ENCODE measurements at places on chromosomes 12 and 14.

DNA sequence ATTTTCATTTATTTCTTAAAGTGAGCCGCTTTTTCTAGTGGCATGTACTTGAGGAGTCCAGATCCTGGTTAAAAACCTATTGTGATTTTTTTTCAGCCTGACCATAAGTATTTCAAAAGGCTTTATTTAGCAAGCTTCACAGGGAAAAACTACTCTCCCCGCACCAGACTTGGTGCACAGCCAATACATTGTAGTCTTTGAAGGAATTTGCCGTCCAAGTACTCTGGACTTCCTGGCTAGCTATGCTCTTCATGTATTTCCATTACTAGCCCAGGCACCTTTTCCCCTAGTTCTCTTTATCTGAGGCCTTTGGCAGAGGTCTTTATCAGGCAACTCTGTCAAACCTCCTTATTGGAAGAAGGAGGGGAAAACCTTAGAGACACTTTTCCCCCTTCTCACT, 234.7 kb downstream of the CCDC91 start:
- DNase-seq = no peak

DNA sequence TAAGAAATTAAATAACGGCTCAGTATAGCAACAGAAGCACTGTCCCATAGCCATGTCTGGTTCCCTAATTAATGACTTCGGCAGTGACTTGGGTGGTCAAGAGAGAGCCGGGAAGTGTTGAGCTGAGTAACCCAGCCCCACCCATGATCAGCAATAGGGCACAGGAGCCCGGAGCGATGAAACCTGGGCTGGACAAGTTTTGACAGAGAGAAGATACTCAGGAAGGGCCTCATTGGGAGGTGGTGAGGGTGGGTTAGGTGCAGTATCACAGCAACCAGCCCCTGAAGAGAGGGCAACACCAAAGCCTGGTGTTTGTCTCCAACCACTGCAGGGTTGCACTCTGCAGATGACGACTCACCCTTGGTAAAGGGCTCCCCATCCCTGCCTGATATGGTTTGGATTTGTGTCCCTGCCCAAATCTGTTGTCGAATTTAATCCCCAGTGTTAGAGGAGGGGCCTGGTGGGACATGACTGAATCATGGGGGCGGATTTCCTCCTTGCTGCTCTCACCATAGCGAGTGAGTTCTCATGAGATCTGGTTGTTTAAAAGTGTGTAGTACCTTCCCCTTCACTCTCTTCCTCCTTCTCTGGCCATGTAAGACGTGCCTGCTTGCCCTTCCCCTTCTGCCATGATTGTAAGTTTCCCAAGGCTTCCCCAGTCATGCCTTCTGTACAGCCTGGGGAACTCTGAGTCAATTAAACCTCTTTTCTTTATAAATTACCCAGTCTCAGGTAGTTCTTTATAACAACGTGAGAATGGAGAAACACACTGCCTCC, 124.9 kb upstream of the MED13L start:
- no peak for DNase-seq

- DNase-seq = no peak
Observed at GRCh38 chr12:69438539-69438938, 31.6 kb upstream of the FRS2 start.

GRCh38 chr14:29521526-29522137, 406.0 kb downstream of the PRKD1 start:
- DNase-seq = no peak

- DNase-seq = no peak
Observed at GRCh38 chr14:73295198-73295796, 58.0 kb downstream of the PAPLN start.

DNA sequence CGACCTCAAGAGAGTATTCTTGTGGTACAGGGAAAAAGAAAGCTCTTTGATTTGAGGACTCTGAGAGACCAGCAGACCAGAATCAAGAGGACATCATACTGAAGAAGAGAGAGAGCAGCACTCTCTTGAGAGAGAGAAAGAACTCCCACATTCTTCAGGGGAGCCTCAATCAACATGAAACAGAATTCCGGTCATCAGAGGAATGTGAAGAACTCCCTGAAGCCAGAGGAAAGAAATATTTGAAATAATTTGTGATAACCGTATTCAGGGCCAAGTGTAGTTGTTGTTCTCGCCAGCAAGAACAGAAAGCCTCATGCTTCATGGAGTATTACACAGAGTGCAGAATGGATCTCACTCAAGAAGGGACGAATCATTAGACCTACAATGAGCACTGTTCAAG, 363.8 kb upstream of the TMEM132C start:
- DNase-seq = no peak

DNA sequence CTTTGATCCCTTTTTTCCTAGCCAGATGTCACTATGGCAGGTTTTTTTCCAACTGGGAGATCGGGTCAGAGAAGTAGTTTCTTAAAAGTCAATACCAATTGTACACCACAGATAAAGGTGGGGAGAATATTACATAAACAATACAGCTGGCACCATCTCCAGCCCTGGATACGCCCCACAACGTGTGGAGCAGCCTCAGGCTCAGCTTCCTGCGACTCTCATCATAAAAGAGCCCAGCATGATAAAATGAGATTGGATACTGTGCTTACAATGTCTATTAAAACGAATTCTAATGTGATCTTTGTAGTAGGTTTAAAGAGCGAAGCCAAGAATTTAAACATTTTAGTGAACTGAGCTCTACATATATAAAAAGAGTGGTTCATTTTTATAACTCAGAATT, 21.5 kb downstream of the EFCAB11 start:
- no peak for DNase-seq

GRCh38 chr12:30440826-30441602, 254.7 kb downstream of the IPO8 start:
- no peak for DNase-seq

DNA sequence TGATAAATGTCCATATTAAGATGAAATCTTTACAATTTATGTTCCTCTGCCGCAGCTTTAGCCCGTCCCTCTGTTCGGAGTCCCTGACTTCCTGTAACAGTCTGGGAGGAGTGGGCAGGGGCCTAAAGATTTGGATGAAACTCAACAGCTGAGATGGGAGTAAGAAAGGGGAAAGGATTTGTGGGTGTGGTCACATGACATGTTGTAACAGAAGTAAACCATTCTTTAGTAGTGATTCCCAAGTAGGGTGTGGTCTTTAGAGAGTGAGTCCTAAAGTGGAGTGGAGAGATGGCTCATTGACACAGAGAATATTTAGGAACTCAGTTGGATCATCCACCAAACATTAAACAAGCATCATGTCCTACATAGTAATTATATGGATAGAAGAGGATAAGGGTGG, 12.9 kb downstream of the TMEM117 start:
- no peak for DNase-seq

DNA sequence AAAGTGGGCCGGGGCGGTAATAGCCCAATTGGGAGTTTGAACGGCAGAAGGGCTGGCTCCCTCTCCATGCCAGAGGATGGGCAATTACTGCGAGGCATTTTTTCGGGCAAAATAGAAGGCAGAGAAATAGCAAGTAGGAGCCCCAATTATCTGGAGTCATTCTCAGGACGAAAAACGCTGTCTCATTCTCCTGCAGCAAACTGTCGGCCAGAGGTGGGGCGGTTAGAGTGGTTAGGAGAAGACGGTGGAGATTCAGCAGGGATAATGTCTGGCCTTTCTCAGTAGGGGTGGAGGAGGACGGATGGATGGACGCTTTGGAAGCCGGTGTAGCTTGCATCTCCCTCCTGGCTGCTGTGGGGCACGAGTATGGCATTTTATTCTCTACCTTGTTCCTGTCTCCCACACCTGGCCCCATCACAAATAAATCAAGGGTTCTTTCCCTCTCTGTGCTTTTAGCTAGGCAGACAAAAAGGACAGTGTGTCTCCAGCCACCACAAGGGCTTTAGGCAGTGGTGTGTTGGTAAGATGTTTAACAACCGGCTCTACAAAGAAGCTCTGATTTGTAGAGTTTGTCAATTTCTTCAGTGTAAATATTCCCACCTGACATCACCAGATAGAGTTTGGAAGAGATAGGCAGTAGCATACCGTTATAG, 140.5 kb upstream of the LHX5 start:
- DNase-seq = no peak

DNA sequence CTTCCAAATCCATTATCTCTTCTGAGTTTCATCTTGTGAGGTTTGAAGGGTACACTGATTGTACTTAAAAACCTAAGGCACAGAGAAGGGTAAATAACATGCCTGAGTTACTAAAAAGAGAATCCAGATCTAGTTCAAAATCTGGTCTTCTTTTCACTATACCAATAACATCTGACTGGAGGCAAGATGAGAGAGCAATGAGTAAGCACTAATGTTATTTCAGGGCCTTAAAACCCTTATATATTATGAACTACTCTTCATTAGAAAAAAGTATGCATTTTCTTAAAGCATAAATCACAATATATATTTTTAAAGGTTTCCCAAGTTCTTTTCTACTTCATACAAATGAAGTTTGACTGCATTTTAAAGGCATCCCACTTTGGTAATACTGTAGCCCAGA, 60.2 kb downstream of the GXYLT1 start:
- no peak for DNase-seq

DNA sequence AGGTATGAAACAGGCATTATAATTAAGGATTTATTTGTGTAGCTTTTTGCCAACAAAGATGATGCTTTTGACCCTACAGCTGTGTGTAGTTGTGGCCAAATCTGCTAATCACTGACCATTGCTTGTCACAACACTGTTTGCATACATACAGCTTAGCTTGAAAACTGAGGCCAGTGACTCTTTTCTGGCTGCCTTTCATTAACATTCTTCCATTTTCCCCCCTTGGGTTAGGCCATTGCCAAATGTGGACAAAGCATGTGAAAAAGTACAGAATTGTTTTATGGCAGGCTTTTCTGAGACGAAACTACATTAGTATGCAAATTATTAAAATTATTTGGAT, 263.3 kb downstream of the SLC16A7 start:
- no peak for DNase-seq

DNA sequence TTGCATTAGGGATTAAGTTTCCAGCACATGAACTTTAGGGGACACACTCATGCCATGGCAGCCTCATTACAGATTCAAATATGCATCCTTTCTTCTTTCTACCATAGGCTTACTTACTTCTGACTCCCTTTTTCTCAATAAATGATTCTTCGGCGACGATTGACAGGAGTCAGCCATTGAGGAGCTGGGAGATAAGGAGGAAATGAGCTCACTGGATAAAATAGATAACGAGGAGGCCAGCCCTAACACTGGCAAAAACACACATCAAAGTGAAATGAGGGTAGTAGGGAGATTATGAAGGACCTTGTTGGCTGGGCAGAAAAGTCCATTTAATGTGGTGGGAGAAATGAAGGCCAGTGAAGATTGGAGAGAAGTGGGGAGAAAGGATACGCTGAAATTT, 172.2 kb downstream of the SLC41A2 start:
- no peak for DNase-seq

DNA sequence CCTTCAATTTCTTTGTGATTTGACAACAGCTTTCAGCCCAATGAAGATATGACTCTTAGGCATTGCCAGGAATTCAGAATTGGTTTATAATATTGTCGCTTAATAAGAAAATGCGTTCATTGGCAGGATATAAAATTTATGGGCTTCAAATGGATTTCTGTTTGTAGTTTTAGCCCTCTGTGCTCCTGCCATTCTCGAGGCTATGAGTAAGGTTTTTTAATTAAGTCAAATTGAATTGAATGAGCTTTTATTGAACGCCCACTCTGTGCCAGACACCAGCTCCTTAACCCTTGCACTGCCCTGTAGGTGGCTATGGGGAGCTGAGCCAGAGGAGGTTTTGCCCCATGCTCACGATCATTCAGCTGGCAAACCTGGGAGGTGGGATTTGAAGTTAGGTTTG, 115.1 kb downstream of the SLC25A47 start:
- DNase-seq = no peak

DNA sequence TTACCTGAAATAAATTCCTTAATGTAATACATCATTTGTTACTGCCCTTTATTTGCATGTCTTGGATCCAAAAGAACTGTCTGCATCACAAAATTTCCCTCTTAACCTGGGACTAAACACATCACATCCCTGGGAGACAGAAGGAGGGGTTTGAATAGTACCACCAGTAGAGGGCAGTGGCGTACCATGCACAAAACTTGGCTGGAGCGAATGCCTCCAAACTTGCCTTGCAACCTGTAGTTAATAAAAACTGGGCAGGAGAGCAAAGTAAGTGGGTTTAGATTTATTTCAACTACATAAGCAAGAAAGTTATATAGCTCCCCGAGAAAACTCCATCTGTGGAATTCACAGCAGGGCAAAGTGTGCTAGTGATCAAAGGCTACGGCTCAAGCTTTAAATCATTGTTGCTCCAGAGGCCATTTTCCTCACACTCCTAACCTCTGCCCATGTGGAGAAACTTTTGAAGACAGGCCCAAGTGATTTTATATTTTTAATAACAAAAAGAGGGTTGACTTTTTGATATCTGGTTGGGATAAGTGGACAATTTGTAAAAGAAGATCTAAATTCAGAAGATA, 1176.7 kb upstream of the SEL1L start:
- DNase-seq = peak; percentile 32

DNA sequence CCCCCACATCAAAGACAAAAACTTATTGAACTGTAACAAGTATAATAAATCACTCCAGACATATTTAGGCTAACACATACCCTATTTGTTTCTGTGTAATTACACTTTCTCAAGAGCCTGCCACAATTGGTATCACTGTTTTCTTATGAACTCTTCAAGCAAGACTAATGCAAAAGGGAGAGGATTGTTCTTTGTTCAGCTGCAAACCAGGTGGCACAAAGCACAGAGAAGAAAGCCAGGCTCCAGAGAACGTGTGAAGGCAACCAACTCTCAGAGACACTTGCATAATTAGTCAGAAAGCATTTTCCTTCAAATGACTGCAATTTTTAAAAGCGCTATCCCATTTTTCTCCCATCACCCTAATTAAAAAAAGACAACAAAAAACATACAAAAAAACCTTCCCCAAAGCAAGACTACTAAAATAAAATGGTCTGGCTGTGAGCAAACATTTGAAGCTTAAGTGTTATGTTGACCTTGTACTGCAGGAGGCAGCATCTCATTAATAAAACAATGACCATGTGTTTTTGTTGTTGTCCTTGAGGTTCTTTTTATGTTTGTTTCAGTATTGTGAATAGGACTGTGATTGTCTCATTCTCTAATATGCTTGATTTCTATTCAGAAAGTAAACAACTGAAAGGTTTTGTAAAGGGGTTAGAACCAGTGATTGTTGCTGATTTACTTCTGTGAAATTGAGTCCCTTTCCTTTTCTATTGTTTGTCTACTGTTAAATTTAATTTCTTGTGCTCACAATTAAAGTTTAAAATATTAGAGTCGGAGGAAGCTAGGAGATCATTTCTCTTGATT, 452.7 kb upstream of the PDE3A start:
- no peak for DNase-seq

- no peak for DNase-seq
Observed at GRCh38 chr14:69828879-69829278, 31.8 kb upstream of the SLC10A1 start.
